ENCODE measurements at places on chromosomes 2 and 18.

- DNase-seq: no peak
Observed at GRCh38 chr18:11261486-11261885, 112.1 kb upstream of the PIEZO2 start.

DNA sequence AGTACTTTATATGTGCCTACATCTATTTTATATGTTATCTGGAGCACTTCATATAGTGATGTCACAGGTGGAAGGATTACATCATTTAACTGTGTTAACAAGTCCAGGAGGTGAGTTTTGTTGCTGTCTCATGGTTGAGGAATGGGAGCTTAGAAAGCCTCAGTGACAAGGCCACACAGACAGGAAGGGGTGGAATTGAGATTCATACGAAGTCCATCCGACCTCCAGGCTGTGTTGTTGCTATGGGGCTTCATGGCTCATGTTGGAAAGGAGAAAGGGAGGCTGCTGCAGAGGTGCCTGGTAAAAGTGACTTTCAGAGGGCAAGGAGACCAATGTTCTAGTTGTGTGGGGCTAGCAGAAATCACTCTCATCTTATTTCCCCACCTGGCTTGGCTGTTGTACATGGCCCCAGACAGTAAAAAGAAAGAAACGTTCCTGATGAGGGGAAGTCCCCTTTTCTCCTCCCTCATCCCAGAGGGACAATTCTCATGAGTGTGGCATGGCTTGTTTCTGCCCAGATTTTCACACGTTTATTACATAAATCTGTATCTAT, 31.0 kb upstream of the GREB1 start:
- DNase-seq: no peak

- DNase-seq: no peak
Observed at GRCh38 chr2:221850076-221850475, 278.0 kb upstream of the EPHA4 start.

- no peak for DNase-seq
Observed at GRCh38 chr2:127052771-127053691, 53.9 kb downstream of the BIN1 start.

- no peak for DNase-seq
Observed at GRCh38 chr2:85605406-85606115, 3.1 kb upstream of the TMEM150A start.

DNA sequence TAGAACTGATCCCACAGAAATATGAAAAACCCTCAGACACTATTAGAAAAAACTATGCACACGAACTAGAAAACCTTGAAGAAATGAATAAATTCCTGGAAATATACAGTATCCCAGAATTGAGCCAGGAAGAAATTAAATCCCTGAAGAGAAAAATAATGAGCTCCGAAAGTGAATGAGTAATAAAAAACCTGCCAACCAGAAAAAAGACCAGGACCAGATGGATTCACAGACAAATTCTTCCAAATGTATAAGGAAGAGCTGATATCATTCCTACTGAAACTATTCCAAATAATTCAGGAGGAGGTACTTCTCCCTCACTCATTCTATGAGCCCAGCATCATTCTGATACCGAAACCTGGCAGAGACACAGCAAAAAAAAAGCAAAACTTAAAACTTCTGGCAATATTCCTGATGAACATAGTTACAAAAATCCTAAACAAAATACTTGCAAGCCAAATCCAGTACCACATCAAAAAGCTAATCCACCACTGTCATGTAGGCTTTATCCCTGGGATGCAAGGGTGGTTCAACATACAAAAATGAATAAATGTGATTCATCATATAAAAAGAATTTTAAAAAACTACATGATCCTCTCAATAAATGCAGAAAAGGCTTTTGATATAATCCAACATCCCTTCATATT, 1397.6 kb upstream of the DDX18 start:
- DNase-seq: no peak

GRCh38 chr2:216217904-216218260, 108.7 kb downstream of the XRCC5 start:
- DNase-seq: no peak

- no peak for DNase-seq
Observed at GRCh38 chr2:8977758-8978157, 25.7 kb downstream of the MBOAT2 start.

- no peak for DNase-seq
Observed at GRCh38 chr2:11669454-11670291, at the start of gene NTSR2. Gene NTSR2 (minus strand): TSS chr2:11670195. CDS start chr2:11670129, 66 bp downstream.

GRCh38 chr2:69645921-69646320, 2.4 kb upstream of the AAK1 start:
- DNase-seq: no peak

- DNase-seq: peak; percentile 30
Observed at GRCh38 chr2:219495531-219496122, 3.1 kb upstream of the GMPPA start.

DNA sequence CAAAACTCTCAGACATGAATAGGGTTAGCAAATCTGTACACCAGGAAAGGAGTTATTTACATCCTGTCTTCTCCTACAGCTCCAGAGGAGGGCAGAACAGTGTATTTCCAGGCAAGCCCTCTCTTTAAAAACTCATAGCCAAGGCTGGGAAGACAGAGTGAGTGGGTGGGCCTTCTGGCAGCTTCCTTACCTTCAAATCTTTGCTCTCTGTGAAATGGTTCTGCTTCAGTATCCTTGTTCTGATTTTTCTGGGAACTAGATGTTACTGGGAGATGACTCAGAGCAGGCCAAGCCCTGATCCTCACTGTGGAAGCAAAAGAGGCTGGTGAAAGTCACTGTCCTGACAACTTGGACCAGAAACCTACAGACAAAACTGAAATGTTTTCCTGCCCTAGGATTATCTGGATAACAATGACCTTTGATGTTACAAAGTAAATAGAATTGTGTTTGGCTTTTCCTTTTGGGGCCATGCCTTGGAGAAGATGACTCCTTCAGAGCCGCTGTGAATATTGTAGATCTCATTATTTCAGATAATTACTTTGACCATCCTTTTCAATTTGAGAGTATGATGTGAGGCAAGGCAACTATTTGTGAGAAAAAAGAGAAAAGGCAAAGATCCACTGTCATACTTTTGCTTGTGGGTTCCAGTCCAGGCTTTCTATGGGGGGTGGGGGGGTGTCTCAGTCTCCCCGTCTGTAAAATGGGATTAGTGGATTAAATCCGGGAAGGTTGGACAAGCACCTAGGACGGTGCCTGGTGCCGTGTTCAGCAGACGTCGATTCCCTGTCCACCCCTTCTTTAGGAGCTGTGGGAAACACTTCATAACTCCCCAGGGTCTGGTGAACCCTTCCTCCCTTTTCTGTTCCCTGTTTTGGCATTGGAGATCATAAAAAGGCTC, 644 bp upstream of the QPCT start:
- DNase-seq: no peak

- DNase-seq: no peak
Observed at GRCh38 chr2:127456960-127457359, 38.7 kb downstream of the PROC start.

DNA sequence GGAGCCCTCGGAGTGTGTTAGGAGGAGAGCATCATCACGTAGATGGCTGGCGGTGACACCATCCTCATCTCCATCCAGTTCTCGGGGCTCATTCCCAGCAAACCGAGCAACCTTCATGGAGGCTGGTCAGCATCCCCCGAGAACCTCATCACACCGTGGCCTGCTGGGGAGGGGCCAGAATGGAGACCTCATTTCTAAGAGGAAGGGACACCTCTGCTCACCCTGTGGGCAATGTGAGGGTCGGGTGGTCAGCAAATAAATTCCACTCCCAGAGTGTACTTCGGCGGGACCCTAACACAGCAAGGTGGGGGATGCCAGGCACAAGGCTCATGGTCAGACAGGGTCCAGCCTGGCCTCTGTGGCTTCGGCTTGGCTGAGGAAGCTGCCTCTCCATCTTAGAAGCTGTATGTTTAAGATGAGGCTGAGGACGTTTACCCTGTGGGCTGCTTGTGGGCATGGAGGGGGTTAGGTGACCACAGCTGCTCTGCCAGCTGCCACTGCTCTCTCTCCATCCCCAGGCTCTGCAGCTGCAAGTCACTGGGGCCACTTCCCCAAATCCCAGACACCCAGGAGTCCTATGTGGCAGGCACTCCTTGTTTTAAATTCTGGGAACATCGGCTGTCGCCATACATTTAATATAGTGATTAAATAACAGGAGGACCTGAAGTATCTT, 56.5 kb upstream of the PXDN start:
- no peak for DNase-seq

DNA sequence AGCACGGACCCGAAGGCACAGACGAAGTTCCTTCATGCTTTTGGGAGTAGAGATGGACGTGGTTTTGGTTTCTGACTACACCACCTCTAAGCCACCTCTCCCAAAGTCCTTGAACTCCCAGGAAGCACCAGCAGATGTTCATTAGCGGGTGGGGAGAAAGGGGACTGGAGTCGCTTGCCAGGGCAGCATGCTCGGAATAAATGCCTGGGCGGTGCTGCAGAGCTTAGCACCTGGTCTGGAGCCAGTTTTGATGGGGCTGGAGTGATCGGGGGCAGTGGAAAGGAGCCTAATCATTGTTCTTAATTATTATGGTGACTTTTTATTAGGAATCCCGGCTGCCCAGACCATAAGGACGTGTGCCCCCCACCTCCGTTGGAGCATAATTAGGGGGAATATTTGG, 220.8 kb downstream of the TFCP2L1 start:
- no peak for DNase-seq

DNA sequence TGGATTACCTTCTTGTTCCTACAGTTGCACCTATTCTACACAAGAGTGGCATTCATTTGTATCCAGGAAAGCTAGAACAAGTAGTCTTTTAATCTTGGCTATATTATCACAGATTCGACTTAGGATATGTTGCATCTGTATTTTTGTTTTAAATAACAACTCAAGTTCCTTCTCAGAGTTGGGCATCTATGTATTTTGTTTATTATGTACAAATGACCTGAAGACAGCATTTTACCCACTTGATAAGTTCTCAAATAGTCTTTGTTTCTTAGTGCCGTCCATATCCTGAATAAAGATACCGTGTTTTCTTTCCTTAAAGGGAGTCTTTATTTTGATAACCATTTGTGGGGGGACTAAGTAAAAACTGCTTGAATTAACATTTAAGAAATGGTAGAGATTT, 2.9 kb downstream of the ITPRID2 start:
- DNase-seq: no peak

DNA sequence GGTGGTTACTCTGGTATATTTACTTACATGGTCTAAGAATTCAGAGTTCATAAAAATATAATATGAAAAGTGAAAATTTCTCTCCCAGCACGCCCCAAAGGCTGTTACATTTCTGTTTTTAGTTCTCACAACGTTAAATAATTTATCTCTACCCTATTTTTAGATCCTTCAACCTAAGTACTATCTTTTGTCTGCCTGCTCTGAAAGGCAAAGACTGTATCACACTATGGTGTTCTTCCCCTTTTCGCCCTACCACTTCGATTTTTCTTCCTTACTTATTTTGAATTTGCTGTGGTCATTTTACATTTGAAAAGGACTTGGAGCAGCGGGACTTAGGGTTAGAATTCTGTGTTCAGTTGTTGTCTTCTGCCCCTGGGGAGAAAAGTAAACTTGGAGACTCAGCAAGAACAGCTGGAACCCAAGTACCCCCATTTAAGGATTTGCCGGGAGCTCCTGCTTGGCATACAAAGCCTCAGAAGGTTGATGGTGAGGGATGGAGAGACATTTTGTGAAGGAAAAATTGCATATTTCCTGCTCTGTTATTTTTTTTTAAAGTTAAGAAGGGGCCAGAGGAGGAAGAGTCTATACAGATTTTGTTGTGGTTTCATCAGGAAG, 19.0 kb downstream of the ADAM23 start:
- no peak for DNase-seq

GRCh38 chr2:146540271-146540932, 1304.4 kb upstream of the ACVR2A start:
- DNase-seq: no peak

- DNase-seq: no peak
Observed at GRCh38 chr2:25021791-25022362, 20.0 kb upstream of the EFR3B start.

GRCh38 chr2:134705861-134706586, 12.8 kb downstream of the TMEM163 start:
- DNase-seq: no peak

GRCh38 chr2:19321946-19322345, 36.5 kb downstream of the OSR1 start:
- DNase-seq: no peak

GRCh38 chr2:109124982-109125592, 3.9 kb upstream of the SH3RF3 start:
- no peak for DNase-seq

DNA sequence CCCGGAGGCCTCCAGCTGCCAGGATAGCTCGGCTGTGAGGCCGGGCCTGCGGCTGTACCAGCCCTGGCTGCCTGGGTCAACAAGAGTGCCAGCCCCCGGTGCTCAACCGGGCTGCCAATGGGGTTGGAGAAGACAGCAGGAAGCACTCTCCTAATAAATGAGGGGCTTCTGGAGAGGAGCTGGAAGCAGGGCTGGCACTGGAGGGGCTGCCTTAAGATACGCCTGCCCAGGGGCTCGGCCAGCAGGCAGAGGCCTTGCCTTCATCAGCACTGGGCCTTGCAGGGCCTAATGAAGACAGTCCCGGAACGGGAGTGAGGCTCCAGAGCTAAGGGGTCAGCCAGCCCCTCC, 73.6 kb downstream of the TEX51 start:
- DNase-seq: no peak

- no peak for DNase-seq
Observed at GRCh38 chr2:223594259-223594658, 7.9 kb downstream of the SCG2 start.

GRCh38 chr18:33507019-33507418, 66.5 kb upstream of the CCDC178 start:
- no peak for DNase-seq

GRCh38 chr2:236086971-236087465, 81.2 kb downstream of the GBX2 start:
- no peak for DNase-seq

GRCh38 chr2:13240061-13240460, 523.3 kb downstream of the TRIB2 start:
- no peak for DNase-seq

- no peak for DNase-seq
Observed at GRCh38 chr18:4308576-4308975, 146.5 kb downstream of the DLGAP1 start.

GRCh38 chr2:15278296-15278695, 282.8 kb downstream of the NBAS start:
- DNase-seq: no peak

DNA sequence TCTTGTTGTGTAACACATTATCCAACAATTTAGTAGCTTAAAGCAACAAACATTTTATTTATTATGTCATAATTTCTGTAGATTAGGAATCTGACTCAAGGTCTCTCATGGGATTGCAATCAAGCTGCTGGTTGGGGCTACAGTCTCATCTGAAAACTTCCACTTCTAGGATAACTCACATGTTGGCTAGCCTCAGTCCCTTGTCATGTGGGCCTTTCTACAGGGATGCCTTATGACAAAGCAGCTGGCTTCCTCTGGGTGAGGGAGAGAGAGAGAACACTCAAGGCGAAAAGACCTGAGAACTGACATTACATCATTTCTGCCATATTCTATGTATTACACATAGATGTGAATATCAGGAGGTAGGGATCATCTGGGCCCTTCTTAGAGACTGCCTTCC, 317.9 kb upstream of the VRK2 start:
- DNase-seq: no peak
